Stimulated activated naive CD4-positive, alpha-beta T cell treated with Interleukin-2 at 50 U/mL for 16 hours (primary cell): ENCODE measurements at places on chromosomes 4 and X.

- DNase-seq = no peak
Observed at GRCh38 chrX:39903343-39903742, 194.4 kb downstream of the BCOR start.

- no peak for DNase-seq
Observed at GRCh38 chr4:77175201-77175611, 18.2 kb downstream of the CCNG2 start.

DNA sequence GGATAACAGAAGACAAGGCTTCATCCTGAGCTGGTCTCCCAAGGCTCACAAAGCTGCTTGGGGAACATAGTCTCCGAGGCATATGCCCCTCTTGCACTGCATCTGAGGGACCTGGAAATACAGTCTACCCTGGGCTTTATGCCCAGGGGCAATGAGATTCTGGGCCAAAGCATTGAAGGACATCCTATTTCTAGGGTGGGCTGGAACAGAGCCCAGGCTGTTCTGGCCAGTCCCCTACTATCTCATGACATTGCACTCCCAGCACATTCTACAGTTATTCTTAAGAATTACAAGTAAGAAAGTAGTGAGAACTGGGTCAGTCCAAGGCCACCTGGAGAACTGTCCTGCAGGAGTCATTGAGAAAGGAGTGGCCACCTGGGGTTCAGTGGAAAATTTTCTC lies 107.6 kb downstream of the USP46 start:
- no peak for DNase-seq

DNA sequence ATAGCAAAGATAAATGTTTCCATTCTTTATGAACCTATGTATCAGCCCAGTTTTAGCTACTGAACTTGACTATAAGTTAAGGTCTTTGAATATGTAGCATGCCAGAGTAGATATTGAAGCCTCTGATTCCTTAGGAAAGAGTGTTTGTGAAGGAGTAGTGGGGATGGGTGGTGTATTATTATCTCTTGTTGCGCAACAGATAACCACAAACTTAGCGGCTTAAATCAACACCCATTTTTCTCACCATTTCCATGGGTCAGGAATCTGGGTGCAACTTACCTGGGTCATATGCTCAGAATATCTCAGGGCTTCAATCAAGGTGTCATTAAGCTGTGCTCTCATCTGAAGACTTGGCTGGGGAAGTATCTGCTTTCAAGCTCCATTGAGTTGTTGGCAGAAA lies 251.4 kb upstream of the PUDP start:
- no peak for DNase-seq

- no peak for DNase-seq
Observed at GRCh38 chrX:150635952-150636351, 57.2 kb upstream of the MTMR1 start.

- no peak for DNase-seq
Observed at GRCh38 chrX:39043838-39044550, 242.7 kb downstream of the MID1IP1 start.

DNA sequence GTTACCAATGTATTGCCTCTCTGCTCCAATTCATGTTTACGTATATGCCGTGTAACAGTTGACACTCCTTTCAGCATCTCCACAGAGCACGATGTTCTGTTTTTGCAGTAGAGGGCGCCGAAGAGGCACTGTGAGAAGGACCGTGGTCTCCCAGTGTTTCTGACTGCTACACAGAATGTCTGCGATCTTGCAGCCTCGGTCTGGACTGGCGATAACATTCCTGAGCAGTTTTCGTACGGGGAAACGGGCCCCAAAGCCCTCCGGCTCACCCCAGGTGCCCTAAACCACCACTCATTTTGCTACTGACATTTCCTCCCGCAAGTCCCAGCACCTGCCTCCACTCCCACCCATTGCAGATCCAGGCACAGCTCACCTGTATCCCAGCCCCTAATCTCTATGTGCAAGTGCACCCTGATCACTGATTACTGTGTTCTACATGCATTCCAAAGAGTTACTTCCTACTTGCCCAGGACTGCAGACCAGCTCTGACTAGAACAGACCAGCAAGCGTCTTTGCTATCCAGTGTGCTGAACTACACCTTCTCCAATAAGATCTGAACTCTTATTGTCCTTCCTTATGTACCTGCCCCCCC lies 12.4 kb upstream of the NFXL1 start:
- DNase-seq = peak; percentile 33

- no peak for DNase-seq
Observed at GRCh38 chrX:96764864-96765263, 80.2 kb downstream of the DIAPH2 start.

DNA sequence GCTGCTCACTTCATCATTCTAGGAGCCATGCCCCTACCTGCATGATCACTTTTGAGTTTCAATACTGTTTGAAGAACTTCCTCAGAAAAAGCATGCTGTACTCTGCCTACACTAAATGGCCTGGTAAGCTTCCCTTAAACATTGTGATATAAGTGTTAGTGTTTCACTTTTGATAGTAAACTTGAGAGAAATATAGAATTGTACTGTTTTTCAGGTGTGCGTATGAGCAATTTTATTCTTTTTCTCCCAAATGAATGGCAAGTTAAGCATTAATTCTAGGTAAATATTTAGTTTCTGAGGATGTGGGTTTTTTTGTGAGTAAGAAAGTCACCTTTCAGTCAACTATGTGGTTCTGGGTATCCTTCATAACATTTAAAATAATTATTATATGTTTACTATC lies 484.5 kb downstream of the IL15 start:
- no peak for DNase-seq

GRCh38 chrX:22093550-22093949 lies 61.4 kb downstream of the PHEX start:
- DNase-seq = no peak

DNA sequence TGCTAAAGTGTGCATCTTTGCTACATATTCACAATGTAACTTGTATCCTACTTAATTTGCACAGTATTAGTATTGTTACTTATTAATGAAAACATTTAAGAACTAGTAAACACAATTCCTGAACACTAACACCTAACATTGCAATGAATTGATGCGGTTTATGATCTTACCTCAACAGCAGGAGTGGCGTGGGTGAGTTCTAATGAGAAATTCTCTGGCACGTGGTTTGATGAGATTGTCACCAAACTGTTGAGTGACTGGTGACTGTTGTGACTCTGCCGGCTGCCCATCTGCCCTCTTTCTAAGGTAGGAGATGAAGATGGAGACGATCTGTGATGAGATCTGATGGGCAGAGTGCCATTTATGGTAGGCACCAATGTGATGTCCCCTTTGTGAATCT lies 2.9 kb downstream of the PCDH18 start:
- DNase-seq = no peak

DNA sequence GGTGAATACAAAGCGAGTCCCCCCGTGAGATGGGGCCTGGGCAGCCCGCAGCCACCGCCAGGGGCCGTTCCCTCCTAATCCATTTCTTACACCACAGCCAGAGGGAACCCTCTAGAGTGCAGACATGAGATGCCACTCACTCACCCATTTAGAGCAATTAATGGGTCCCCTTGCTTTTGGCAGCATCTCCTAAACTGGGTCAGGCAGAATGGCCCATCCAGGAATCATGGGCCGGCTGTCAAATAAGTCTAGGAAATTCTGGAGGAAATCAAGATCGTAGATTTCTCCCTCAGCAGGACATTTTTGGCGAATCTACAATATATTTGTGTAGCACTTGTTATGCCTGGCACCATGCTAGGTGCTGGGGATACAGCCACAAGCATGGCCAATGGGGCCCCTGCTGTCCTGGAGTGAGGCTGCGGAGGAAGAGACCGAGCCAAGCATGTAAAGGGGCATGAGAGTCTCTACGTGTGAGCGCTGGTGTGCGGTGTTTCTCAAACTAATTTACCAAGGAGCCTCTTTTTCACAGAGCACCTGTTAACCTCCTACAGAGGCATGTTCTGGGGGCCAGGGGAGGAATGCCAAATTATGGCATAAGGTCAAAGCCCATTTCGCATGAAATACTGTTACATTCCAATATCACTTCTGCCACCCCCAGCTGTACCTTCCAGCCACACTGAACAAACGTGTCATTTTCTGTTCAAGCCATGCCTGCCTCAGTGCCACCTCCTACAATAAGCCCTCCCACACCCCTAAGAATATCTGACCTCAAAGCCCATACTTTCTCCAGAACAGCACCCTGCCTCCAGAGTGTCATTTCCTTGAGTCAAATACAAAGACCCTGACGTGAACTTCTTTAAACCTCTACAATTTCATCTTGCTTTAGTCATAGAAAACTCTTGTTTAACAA lies 28.1 kb upstream of the JAKMIP1 start:
- DNase-seq = no peak

- no peak for DNase-seq
Observed at GRCh38 chr4:83866834-83867621, 331.1 kb downstream of the GPAT3 start.

DNA sequence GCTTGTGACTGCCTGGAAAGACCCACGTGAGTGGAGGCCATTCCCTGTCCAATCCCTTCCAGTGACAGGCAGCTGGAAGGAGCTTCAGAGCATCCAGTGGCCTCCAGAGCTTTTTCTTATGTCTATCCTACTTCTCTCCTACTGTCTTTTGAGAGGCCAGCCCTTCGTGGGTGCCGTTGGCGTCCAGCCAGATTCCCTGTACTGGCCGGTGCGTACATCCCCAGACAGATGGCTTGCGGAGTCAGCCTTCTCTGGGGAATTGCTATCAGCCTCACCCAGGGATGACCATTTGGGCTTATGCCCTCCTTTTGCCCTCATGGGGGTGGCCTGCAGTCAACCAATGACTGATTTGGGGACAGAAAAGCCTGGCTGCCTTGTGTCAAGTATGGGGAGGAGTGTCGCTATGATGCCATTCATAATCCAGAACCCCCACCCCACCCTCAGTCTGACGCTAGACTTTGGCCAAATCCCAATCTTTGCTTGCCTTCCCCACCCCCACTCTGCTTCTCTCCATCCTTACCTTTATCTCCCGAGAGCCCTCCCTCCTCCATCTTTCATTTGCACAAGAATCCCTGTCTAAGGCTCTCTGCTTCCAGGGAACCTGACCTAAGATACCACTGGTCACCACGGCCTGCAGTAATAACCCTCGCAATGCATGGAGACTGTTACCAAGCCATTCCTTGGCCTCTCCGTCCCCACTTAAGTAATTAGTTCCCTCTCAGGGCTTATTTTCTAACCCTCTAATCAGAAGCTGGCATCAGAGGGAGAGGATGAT lies 150.3 kb upstream of the BCOR start:
- DNase-seq = no peak

- no peak for DNase-seq
Observed at GRCh38 chrX:3143043-3143799, 102.0 kb downstream of the ARSF start.

- DNase-seq = no peak
Observed at GRCh38 chr4:74618659-74619058, 173.7 kb downstream of the AREG start.

DNA sequence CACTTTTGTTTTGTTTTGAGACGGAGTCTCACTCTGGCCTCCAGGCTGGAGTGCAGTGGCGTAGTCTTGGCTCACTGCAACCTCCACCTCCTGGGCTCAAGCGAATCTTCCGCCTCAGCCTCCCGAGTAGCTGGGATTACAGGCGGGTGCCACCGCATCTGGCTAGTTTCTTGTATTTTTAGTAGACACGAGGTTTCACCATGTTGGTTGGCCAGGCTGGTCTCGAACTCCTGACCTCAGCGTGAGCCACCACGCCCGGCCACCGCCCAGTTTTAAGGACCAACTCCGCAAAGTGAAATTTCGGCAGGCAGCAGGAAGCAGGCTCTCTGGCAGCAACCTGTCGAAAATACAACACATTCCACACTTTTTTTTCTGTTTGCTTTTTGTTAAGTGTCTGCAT lies 13.4 kb downstream of the DHRSX start:
- DNase-seq = no peak

DNA sequence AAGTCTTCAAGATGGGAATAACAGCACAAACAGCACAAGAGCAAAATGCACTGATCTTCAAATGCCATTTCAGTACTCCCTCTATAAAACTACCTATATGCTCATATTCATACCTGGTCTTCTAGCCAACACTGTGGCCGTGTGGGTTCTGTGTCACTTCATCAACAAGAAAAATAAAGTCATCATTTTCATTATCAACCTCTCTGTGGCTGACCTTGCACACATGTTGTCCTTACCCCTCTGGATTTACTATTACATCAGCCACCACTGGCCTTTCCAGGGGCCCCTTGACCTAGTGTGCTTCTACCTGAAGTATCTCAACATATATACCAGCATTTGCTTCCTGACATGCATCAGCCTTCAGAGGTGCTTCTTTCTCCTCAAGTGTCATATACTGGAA lies 59.6 kb upstream of the GPR174 start:
- DNase-seq = no peak

DNA sequence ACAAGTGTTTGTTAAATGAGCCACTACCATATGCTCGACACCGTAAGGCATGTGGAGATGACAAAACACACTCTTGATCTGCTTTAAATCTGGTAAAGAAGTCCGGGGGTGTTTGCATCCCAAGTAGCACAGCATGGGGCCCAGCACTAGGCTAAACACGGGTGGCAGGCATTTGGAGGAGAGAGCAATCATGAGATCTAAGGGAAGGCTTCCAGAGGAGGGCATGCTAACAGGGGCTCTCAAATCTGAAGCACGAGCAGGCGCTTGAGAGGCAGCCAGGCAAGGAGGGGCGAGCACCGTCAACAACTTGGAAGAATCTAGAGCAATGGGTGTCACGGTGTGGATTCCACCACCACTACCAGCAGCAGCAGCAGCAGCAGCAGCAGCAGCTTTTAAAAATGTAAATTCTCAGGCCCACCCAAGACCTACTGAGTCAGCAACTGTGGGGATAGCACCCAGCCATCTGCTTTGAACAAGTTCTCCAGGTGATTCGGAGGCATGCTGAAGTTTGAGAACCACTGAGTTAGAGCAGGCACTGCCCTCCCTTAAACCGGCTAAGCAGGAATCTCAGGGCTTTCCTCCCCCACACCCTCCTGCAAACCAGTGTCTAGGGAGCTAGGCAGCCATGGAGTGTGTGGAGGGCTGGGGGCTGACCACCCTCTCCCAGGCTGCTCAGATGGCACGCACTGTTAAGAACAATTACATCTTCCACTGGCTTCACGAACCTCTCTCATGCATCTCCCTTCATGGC lies 70.2 kb upstream of the MAP3K15 start:
- DNase-seq = no peak

DNA sequence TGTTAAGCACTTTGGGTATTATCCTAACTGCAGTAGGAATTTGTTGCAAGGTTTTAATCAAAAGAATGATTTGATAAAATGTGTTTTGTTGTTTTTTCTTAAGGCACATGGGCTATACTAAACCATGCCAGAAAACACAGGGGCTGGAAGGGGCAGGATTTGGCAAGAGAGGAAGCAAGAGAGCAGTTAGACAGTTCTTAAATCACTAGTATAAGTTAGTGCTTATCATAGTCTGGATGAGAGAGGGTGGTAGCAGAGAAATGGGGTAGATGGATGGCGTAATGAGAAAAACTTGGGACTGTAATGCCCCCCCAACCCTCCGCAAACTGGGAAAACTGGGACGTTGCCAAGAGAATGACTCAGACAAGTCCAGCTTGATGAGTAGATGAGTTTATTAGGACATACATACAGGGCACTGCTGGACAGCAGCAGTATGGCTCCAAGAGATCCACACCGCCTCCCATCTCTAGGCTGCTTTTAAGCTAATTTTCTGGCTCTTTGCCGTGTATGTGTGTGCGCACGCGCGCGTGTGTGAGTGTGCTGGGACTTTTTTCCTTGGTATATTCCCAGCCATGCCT lies 151.5 kb downstream of the PDLIM5 start:
- no peak for DNase-seq

- DNase-seq = no peak
Observed at GRCh38 chr4:71469541-71469940, 130.7 kb downstream of the SLC4A4 start.

- DNase-seq = no peak
Observed at GRCh38 chr4:146110871-146111485, 64.5 kb upstream of the LSM6 start.

GRCh38 chr4:142933207-142933606 lies 87.1 kb upstream of the INPP4B start:
- no peak for DNase-seq
